Aorta (tissue), 5 donors: ENCODE measurements at places on chromosomes 4 and X. TPM values are rescaled to one million over a fixed set of nuclear protein-coding genes. Genes with fewer than 3 reads are reported as not detected.

The NR3C2 gene
- 9.9 TPM for total RNA-seq

The F8 gene
- 24.2 TPM for total RNA-seq

The NEXMIF gene
- total RNA-seq: 3.2 TPM

The ESX1 gene
- not detected for total RNA-seq

The CCKAR gene
- total RNA-seq: not detected

The TRPC5OS gene
- total RNA-seq: not detected

The F8A3 gene
- total RNA-seq: 0.39 TPM

The GAGE12E gene
- total RNA-seq: not detected

The ASB5 gene
- total RNA-seq: not detected

DNA sequence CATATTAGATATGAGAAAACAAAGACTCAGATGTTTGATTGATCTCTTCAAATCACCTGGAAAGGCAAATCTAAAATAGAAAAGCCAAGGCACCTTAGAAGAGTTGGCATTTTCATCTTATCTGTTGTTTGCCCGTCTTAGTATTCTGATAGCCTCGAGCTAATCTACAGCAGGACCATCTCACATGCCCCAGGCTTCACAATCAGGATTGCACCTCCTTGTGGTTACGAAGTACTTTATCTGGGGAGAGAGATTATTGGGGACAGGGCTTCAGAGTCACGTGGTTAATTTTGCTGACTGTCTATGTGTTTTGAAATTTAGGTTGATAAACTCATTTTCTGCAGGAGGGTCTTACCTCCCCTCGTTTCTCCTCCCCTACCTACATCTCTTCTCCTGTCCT is 313.1 kb upstream of the ANXA10 start:
- H3K27ac ChIP-seq: no peak overlapping the region
- no peaks in the 10 kb centered on the region for H3K4me1 ChIP-seq
- DNase-seq: no peak

- no peak for DNase-seq
- no peaks in the 10 kb centered on the region for H3K36me3 ChIP-seq
- H3K4me1 ChIP-seq: no peaks in the 10 kb centered on the region
- H3K27me3 ChIP-seq: no peaks in the 10 kb centered on the region
- H3K4me3 ChIP-seq: no peak overlapping the region
Observed at GRCh38 chrX:13742397-13743176, 8.0 kb downstream of the OFD1 start.

DNA sequence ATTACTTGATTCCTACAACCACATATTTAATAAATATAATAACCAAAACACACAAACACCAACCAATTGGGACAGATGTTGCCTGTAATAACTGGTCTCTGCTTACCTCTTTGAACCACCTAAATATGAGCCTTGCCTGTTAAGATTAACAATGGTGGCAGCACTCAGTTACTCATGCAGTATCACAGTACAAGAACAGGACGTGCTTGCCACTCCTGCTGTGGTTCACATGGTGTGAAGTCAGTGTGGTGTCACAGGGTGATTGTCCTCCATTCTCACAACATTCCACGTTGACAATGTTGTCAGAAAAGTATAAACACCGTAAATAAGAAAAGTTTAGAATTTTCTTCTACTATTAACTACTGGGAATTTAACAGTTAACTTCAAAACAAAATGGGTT is 365.0 kb downstream of the PPP3CA start:
- DNase-seq: no peak
- no peaks in the 10 kb centered on the region for H3K27me3 ChIP-seq
- no peak overlapping the region for H3K4me3 ChIP-seq
- H3K4me1 ChIP-seq: no peaks in the 10 kb centered on the region

GRCh38 chr4:58191109-58191508 is 1080.9 kb upstream of the IGFBP7 start:
- H3K36me3 ChIP-seq: no peaks in the 10 kb centered on the region
- H3K4me3 ChIP-seq: no peak overlapping the region
- H3K27ac ChIP-seq: no peak overlapping the region
- no peak for DNase-seq

DNA sequence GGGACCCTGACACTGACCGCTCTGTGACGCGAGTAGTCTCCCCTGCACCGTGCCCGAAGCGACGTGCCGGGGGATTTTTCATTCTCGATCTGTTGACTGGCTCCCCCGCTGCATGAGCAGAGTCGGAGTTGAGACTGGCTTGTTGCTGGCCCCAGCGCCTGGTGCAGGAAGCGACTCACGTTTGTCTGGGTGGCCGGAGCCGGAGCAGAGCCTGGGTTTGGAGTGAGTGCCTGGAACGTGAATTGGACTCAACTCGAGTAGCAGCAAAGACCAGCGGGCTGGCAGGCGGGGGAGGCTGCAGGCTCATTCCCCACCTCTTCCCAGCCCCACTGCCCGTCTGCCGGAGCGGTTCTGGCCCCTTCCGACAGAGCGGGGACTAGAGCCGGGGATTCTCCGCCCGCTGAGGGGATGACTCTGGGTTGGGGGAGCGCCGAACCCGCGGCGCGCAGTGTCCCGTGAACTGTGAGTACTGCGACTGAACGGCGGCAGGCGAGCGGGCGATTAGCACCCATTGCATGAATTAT is 554 bp downstream of the PCDH7 start:
- no peaks in the 10 kb centered on the region for H3K4me1 ChIP-seq
- H3K27me3 ChIP-seq: no peaks in the 10 kb centered on the region
- no peaks in the 10 kb centered on the region for H3K36me3 ChIP-seq
- peak overlapping the region; percentile 92 for H3K4me3 ChIP-seq
- H3K27ac ChIP-seq: no peak overlapping the region
- peak; percentile 83 for DNase-seq

GRCh38 chr4:57763070-57763469 is 652.9 kb upstream of the IGFBP7 start:
- H3K36me3 ChIP-seq: no peaks in the 10 kb centered on the region
- H3K27me3 ChIP-seq: no peaks in the 10 kb centered on the region
- DNase-seq: no peak

GRCh38 chr4:153432965-153433753 is 33.0 kb upstream of the TMEM131L start:
- H3K27ac ChIP-seq: no peak overlapping the region
- no peak overlapping the region for H3K4me3 ChIP-seq
- no peaks in the 10 kb centered on the region for H3K4me1 ChIP-seq
- H3K27me3 ChIP-seq: no peaks in the 10 kb centered on the region
- DNase-seq: peak; percentile 78

DNA sequence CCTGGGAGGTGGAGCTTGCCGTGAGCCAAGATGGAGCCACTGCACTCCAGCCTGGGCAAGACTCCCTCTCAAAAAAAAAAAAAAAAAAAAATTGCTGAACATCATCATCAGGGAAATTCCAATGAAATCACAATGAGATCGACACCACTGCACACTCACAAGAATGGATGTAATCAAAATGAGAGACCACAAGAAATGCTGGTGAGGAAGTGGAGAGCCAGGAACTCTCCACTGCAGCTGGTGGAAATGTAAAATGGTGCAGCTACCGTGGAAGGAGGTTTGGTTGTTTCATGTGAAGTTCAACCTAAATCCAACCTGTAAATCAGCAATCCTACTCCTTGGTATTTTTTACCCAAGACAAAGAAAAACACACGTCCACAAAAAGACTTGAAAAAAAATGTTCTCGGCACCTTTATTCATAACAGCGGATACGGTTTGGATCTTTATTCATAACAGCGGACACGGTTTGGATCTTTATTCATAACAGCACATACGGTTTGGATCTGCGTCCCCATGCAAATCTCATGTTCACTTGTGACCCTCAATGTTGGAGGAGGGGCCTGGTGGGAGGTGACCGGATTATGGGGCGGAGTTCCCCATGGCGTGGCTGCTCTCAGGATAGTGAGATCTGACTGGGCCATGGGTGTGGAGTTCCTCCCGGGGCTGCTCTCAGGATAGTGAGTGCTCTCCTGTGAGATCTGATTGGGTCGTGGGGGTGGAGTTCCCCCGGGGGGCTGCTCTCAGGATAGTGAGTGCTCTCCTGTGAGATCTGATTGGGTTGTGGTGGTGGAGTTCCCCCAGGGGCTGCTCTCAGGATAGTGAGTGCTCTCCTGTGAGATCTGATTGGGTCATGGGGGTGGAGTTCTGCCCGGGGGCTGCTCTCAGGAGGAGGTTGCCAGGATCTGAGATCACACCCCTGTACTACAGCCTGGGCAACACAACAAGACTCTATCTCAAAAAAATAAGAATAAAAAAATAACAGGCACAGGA is 7.7 kb downstream of the GAK start:
- peak; percentile 32 for DNase-seq
- H3K36me3 ChIP-seq: no peaks in the 10 kb centered on the region
- H3K27me3 ChIP-seq: no peaks in the 10 kb centered on the region
- H3K4me3 ChIP-seq: no peak overlapping the region

GRCh38 chr4:124947622-124948265 is 235.2 kb upstream of the ANKRD50 start:
- no peaks in the 10 kb centered on the region for H3K27me3 ChIP-seq
- H3K27ac ChIP-seq: no peak overlapping the region
- DNase-seq: no peak
- H3K36me3 ChIP-seq: no peaks in the 10 kb centered on the region
- no peaks in the 10 kb centered on the region for H3K4me1 ChIP-seq
- H3K4me3 ChIP-seq: no peak overlapping the region

DNA sequence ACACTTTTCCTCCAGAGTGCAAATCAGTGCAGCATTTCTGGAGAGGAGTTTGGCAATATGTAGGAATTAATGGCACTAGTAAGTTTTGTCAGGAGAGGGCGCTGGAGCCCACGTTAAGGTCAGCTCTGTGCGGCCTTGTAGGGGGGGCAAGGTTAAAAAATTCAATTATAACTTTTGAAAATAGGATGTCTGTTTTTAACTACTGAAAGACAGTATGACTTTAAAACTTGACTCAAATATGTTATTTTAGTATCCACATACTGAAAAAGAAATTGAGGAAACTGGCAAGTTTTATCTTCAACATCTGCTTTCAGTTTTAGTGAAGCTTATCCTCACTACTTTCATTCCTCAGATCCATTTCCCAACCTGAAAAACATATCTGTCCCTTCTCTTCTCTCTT is 30.9 kb upstream of the HSD17B13 start:
- H3K27ac ChIP-seq: no peak overlapping the region
- peaks cover 2% of the 10 kb centered on the region for H3K36me3 ChIP-seq
- H3K27me3 ChIP-seq: no peaks in the 10 kb centered on the region
- no peak overlapping the region for H3K4me3 ChIP-seq

GRCh38 chr4:61468024-61468720 is 268.0 kb downstream of the ADGRL3 start:
- no peaks in the 10 kb centered on the region for H3K27me3 ChIP-seq
- no peak overlapping the region for H3K4me3 ChIP-seq
- no peaks in the 10 kb centered on the region for H3K4me1 ChIP-seq
- H3K36me3 ChIP-seq: no peaks in the 10 kb centered on the region

- no peak for DNase-seq
- peaks cover 1% of the 10 kb centered on the region for H3K4me1 ChIP-seq
- no peak overlapping the region for H3K27ac ChIP-seq
- no peaks in the 10 kb centered on the region for H3K27me3 ChIP-seq
- no peak overlapping the region for H3K4me3 ChIP-seq
- no peaks in the 10 kb centered on the region for H3K36me3 ChIP-seq
Observed at GRCh38 chrX:37580080-37580479, 8.6 kb downstream of the LANCL3 start.

DNA sequence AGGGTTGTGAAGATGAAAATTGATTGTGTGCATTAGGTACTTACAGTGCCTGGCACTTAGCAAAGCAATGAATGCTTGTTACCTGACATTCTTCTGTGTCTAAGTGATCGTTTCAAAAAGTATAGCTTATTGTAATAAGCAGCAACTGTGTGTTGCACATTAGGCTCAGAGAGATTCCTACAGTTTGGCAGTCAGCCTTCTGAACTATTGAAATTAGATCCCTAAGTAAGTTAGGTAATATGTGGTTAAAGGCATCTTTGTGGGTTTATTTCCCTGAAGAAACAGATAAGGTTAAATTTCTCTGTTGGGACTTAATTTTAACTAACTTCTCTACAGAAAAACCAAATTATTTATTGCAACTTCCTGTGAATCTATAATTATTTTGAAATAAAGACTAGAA is 93.4 kb downstream of the REPS2 start:
- H3K4me3 ChIP-seq: no peak overlapping the region
- DNase-seq: no peak
- H3K27me3 ChIP-seq: no peaks in the 10 kb centered on the region
- no peaks in the 10 kb centered on the region for H3K4me1 ChIP-seq
- H3K36me3 ChIP-seq: no peaks in the 10 kb centered on the region

GRCh38 chr4:113904877-113905276 is 74.6 kb downstream of the ARSJ start:
- DNase-seq: no peak
- H3K27me3 ChIP-seq: no peaks in the 10 kb centered on the region
- no peaks in the 10 kb centered on the region for H3K4me1 ChIP-seq
- no peak overlapping the region for H3K4me3 ChIP-seq
- no peak overlapping the region for H3K27ac ChIP-seq

DNA sequence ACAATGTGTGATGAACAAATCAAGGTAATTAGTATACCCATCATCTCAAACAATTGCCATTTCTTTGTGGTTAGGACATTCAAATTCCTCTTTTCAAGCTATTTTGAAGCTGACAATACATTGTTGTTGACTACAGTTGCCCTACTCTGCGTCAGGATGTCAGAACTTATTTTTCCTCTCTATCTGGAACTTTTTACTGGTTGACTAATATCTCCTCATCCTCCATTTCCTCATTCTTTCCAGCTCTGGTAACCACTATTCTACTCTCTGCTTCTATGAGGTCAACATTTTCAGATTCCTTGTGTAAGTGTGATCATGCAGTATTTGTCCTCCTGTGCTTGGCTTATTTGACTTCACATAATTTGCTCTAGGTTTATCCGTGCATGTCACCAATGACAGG is 240.5 kb upstream of the HS3ST1 start:
- no peak overlapping the region for H3K27ac ChIP-seq
- H3K4me1 ChIP-seq: no peaks in the 10 kb centered on the region
- H3K27me3 ChIP-seq: no peaks in the 10 kb centered on the region
- H3K4me3 ChIP-seq: no peak overlapping the region
- no peaks in the 10 kb centered on the region for H3K36me3 ChIP-seq
